ENCODE measurements at places on chromosomes 1 and 21.

GRCh38 chr21:41819236-41819855 is 52.5 kb upstream of the RIPK4 start:
- no peak for DNase-seq

- no peak for DNase-seq
These were observed 99.3 kb downstream of the NPHS2 start for GRCh38 chr1:179476484-179476883.

DNA sequence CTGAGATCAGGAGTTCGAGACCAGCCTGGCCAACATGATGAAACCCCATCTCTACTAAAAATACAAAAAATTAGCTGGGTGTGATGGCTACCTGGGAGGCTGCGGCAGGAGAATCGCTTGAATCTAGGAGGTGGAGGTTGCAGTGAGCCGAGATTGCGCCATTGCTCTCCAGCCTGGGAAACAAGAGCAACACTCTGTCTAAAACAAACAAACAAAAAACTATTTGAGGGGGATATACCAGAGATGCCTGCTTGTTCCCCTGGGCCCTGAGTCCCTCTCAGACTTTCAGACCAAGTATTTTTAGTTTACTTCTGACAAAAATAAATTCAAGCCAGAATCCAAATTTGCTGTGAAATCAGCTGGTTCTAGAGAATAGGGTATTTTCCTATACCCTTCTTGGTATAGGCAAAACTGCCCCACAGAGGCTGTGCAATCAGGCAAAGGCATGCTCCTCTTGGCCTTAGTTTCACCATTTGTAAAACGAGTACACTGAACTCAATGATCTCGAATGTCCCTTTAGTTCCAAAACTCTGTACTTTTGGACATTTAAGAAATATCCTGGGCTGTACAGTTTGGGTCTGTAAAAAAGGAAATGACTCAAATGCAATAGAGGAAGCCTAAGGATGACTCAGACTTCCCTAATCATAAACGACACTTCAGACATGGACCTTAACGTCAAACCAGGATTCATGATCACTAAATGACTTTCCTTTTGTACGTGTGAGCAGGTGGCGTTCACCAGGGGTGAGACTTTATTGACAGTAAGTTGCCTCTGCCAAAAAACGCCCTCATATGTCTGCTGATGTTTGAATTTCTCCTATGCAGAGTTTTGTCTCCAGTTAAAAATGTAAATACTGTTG is 16.1 kb downstream of the ENSA start:
- DNase-seq = no peak

GRCh38 chr1:8627728-8628127 is 189.7 kb downstream of the RERE start:
- DNase-seq = no peak

- no peak for DNase-seq
These were observed 3.1 kb upstream of the PARP1 start for GRCh38 chr1:226410958-226411357.

- DNase-seq = no peak
These were observed 13.2 kb downstream of the ST7L start for GRCh38 chr1:112605633-112606327.

GRCh38 chr21:32155226-32155625 is 123.6 kb downstream of the MIS18A start:
- no peak for DNase-seq

DNA sequence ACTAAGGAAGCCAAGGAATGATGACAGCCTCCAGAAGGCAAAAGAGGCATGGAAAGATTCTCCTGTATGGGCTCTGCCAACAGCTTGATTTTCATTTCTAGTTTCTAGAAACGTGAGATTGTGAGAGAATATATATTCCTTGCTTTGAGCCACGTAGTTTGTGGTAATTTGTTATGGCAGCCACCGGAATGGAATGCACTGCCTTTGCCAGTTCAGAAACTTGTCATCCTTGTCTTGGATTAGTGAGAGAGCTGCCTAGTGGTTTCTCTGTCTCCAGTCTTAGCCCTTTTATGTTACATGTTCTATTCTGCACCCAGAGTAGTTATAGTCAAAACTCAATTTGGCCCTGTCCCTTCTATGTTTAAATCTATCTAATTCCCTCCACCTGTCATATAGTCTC is 216.0 kb upstream of the PTGFR start:
- DNase-seq = no peak

DNA sequence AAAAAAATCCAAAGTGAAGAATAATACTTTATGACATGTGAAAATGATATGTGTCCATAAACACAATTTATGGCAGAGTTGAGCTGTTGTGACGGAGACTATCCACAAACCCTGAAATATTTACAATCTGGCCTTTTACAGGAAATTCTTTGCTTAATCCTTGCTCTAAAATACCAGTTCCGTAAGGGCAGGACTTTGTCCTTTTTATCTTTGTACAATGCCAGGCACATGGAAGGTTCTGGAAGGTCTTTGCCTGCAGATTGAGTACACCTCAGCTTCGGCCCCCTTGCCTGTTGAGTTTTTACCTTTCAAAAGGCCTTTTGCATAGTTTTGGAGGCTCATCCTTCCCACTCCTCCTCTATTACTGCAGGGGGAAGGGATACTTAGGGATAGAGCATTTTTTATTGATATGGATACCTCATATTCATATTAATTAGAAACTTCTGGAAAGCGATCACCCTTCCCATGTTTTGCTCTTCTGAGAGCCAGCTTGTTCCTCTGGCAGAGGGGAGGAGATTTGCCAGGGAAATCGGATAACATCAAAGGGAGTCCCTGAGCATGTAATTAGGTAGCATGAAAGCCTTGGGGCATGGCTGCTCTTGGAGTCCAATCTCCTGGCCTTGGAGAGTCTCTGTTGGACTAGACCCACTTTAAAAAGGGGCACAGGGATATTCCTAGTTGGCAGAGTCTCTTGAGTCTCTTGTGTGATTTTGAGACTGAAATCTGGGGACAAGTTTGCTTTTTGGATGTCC is 217.1 kb downstream of the KCNJ6 start:
- DNase-seq = no peak

All from C1 segment of cervical spinal cord (tissue), 14 donors.